ENCODE measurements at places on chromosomes 2 and 18.

- DNase-seq: no peak
These were observed 52.9 kb downstream of the DCDC2C start for GRCh38 chr2:3756306-3756705.

DNA sequence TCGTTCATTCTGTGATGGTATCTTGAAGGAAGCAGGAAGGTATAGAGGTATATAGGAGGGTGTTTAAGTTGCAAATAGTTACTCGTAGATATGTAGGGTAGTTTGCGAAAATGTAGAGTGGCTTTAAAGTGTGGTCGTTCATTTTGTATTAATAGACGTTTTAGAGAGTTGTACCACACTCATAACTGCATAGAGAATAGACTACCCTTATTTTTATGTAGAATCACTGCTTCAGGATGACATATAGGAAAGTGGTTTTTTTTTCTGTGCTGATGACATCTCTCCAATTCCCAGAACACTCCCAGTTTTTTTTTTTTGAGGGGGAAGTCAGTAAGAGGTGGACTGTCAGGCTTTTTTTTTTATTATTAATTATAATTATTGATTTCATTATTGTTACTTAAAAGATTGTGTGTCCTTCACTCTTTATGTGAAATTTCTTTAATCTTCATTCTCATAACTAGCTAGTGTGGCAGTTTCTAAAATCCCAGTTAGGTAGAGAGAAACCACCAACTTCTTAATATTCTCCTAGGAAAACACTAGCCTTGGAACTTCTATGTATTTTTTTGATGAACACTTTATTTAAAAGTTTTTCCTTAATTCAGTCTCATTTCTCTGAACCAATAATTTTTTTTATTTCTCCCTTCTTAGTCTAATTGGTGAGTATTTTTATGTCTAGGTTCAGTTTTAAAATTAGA, 1.5 kb downstream of the ACTR3 start:
- no peak for DNase-seq

- DNase-seq: no peak
These were observed 250.6 kb upstream of the KCNJ3 start for GRCh38 chr2:154447727-154448418.

GRCh38 chr2:133516405-133517026, 51.7 kb downstream of the NCKAP5 start:
- no peak for DNase-seq

GRCh38 chr18:38587571-38587970, 1022.0 kb upstream of the CELF4 start:
- no peak for DNase-seq

DNA sequence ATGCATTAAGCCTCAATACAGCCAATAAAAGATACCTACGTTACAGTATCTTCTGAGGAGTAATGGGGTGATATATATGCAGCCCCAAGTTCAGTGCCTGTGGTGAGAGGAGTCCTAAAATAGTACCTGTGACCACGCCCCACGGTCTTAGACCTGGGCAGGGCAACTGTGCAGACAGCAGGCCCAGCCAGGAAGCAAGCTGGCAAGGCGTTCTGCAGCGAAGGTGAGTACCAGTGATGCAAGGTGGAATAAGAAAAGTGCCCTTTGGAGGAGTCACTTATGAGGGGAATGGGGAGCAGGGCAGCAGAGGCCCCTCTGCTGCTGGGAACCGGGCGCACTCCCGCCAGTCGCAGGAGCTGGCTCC, 12.7 kb upstream of the MAP3K2 start:
- DNase-seq: no peak

DNA sequence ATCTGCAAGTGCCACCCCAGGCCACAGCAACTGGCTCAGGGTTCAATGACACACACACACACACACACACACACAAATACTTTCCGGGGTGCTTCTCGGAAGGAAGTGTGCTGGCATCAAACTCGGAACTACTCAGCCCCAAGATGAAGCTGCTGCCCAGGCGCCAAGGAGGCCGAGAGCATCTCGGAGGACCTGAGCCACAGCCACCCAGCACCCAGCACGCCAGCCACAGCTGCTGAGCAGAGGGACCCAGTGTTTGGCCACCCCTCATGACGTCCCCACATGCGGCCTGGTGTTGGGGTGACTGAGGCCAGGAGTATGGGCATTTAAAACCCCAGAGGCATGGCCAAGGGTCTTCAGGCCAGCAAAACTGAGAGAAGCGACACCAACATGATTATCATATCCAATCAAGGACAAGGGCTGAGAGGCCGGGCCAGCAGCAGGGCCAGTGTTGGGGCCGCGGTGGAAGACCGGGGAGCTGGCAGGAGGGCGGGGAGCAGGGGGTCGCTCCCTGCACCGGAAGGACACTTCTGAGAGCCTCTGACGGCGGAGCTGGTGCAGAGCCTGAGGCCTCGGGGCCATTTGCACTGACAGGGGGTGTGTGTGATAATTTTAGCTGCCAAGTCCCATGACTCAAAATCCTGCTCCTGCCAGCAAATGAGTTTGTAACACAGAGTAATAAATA, 61.8 kb downstream of the BIN1 start:
- DNase-seq: no peak
